ENCODE measurements at places on chromosomes 11 and 22.
A peak's percentile ranks its signal among the peaks of the same experiment; 100 is the strongest.

GRCh38 chr11:122779047-122779629, 59.2 kb upstream of the CRTAM start:
- DNase-seq, result no peak

- DNase-seq, result no peak
Observed at GRCh38 chr11:47288066-47288465, 18.1 kb downstream of the MADD start.

GRCh38 chr22:38453996-38454352, 1.0 kb downstream of the KCNJ4 start:
- DNase-seq, result no peak

GRCh38 chr22:24830205-24830979, 24.4 kb downstream of the SGSM1 start:
- DNase-seq, result no peak

GRCh38 chr11:65468874-65469333, 29.9 kb upstream of the MALAT1 start:
- no peak for DNase-seq

DNA sequence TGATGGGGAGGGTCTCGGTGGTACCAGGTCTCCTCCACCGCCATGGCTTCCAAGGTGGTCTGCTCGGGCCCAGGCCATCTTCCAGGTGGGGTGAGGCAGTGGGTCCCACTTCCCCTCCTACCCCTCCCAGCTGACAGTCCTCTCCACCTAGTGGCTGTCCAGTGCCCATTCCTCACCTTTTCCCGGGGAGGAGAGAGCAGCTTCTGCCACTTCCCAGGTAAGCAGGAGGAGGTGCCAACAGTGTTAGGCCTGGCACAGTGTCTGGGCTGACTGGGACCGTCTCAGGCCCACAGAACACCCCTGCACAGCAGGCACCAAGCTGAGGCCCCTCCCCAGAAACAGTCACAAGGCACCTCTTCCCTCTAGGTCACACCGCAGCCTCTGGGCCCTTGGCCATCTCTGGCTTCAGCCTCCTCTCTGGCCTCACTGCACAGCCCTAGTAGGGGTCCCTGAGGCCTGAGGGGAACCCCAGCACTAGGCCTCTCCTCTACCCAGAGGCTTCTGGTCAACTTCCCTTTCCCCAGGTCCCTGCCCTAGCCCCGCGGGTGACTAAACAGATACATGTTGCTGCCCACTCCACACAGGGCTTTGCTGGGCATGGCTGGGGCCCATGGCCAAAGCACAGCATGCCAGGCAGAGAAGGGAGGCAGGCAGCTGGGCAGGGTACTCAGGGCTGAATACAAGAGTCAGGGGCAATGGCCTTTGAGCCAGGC, 2.3 kb upstream of the ANKRD13D start:
- no peak for DNase-seq

- DNase-seq, result no peak
Observed at GRCh38 chr11:10592331-10592730, 23.9 kb upstream of the LYVE1 start.

GRCh38 chr11:94946812-94947211, 26.5 kb downstream of the CWC15 start:
- no peak for DNase-seq

- DNase-seq, result no peak
Observed at GRCh38 chr11:64089915-64090805, 54.4 kb downstream of the FLRT1 start.

- DNase-seq, result no peak
Observed at GRCh38 chr11:83970061-83970671, 684.0 kb upstream of the CCDC90B start.

DNA sequence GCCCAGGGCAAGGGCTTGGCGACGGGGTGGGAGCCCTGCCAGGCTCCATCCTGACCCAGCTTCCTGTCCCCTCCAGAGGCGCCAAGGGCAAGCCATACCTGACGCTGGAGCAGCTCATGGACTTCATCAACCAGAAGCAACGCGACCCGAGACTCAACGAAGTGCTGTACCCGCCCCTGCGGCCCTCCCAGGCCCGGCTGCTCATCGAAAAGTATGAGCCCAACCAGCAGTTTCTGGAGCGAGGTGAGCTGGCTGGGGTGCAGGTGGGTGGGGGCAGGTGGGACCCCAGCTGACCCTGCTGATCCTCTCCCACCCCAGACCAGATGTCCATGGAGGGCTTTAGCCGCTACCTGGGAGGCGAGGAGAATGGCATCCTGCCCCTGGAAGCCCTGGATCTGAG, 5.0 kb downstream of the PLCB3 start:
- DNase-seq, result no peak

GRCh38 chr22:39917776-39918495, 17.1 kb downstream of the GRAP2 start:
- no peak for DNase-seq

DNA sequence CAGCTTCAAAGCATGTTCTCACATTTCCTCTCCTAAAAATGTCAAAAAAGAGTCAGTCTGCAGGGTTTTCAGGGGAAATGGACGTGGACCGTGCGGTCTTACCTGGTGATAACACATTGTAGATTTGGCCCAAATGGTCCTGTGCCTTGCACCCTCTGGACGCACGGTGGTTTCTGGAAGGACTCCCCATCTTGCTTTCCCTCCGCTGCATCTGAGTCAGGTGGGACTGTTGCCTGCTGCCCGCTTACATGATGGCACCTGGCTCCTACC, 1290.1 kb downstream of the TBC1D22A start:
- DNase-seq, result no peak

GRCh38 chr22:18048441-18048898, 24.1 kb upstream of the MICAL3 start:
- DNase-seq, result no peak

DNA sequence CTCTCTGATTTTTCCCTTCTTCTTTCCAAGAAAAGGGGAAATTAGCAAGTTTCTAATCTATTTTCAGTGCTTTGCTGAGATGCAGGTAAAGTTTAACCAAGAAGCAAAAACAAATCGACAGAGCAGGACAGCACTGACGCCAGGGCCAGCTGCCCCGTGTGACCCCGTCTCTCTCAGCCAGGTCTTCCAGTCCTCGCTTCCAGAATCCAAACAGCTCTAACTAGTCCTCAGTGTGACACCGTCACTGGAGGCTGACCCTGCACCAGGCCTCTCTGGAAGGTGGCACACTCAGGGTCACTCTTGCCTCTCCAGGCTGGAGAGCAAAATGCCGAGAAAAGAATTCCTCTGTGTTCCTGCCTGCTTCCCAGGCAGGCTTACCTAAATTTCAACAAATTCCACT, 44.8 kb downstream of the SHANK2 start:
- DNase-seq, result no peak

GRCh38 chr11:99268886-99269285, 248.1 kb downstream of the CNTN5 start:
- DNase-seq, result no peak

- no peak for DNase-seq
Observed at GRCh38 chr11:133942577-133942976, 14.2 kb downstream of the IGSF9B start.

DNA sequence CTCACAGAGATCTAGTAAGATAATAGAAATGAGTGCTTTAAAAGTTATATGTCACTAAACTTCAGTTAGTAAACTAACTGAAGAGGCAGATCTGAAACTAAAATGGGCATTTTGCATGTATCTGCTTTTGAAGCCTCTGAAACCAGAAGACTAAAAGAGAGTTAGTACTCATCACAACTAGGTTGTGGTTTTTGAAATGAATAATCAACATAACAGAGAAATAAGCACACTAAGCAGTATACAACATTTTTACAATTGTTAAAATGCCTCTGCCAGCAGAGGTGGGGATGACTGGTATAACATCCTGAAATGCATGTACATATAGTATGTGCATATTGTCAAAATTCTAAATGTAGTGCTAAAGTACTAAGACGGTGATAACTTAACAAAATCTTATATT, 564.5 kb downstream of the DLG2 start:
- DNase-seq, result no peak

DNA sequence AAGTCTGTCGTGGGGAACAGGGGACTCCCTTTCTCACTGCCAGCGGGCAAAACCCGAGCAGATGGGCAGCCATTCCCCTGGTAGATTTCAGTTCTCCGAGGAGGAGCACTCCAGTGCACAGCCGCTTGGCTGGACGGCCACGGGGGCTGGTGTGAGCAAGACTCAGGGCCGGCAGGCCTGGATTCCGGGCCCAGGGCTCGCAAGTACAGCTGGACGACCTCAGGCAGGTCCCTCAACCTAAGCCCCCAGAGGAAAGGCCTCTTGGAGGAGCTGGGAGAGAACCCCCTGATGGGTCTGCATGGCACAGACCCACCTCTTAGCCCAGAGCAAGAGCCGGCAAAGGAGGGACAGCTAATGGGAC, 31.3 kb upstream of the TCF20 start:
- no peak for DNase-seq

GRCh38 chr11:109512680-109513079, 90.7 kb downstream of the C11orf87 start:
- no peak for DNase-seq

- no peak for DNase-seq
Observed at GRCh38 chr22:27750584-27751265, 50.8 kb downstream of the MN1 start.

DNA sequence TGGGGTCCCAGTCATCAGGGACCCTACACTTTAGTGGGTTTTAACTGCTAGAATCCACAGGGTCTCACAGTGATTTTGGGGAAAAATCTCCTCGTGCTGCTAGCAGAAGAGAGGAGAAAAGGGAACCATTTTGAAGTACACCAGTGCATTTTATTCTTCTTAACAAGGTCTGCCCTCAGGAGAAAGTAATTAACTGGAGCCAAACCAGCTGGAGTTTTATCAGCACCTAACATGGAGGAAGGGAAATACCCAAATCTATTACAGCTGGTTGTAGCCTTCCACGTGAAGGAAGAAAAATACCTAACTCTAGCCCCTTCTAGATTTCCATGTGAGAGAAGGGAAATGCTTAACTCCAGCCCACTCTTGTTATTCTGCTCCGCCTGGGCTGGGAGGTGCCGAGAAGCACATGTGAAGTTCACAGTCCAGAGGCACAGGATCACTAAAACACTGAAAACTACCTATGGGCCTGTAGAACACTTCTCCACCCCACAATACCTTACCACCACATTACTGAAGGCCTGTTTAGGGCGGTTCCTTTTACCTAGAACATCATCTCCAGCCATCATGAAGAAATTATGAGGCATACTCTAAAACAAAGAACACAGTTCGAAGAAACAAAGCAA, 31.3 kb upstream of the TEAD1 start:
- DNase-seq, result no peak

DNA sequence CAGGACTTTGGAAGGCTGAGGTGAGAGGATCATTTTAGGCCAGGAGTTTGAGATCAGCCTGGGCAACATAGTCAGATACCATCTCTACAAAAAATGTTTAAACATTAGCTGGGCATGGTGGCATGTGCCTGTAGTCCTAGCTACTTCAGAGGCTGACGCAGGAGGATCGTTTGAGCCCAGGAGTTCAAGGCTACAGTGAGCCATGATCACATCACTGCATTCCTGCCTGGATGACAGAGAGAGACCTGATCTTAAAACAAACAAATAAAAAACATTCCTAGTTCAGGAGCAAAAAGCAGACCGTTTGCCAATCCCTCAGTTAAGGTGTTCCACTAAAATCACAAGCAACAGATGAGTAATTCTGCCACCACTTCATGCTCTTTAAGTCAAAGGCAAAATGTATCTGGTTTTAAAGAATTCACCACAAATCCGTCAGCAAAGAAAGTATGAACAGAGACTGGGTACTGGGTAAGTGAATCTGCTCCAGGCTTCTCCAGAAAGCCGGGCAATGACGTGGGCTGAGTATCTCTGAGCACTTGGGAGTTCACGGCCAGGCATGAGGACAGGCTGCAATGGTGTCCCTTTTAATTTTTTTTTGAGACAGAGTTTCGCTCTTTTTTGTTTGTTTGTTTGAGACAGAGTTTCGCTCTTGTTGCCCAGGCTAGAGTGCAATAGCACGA, 19.5 kb downstream of the CLTCL1 start:
- DNase-seq, result no peak

GRCh38 chr11:62612366-62613290, at the start of the genes EML3 and ROM1:
EML3 (minus strand) TSS chr11:62612775; CDS start chr11:62612457, 318 bp downstream.
ROM1 (plus strand) TSS chr11:62613257; CDS start chr11:62613282, 25 bp downstream.
- peak; percentile 82 for DNase-seq

DNA sequence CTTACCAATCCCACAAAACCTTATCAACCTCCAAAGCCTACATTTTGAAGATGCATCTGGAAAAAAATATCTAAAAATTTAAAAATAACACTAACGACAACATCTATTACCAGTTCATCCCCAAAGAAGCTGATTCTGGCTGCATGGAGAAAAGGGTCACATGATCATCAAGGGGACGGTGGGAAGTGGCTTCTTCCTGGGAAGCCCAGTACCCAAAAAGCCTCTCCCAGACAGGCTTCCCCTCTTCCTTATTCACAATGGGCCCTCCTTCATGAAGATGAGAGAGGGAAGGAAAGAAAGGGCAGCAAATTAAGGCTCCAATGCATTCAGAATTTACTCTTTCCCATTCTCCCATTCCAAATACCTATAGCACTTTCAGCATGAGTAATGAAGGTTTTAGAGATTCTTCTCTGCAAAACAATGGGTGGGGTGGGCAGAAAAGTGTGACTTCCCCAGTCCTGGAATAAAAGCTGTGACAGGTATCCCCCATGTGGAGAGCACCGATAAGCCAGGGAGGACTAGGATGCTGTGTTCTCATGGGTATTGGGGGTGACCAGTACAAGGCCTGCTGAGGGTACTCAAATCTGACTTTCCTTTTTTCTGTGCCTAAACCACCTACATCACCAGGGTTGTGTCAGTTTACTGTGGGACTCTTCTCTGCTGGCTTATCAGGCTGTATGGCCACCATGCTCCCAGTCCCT, 88.2 kb downstream of the SIK3 start:
- no peak for DNase-seq

GRCh38 chr11:76701294-76702040, 30.9 kb upstream of the LRRC32 start:
- DNase-seq, result no peak

DNA sequence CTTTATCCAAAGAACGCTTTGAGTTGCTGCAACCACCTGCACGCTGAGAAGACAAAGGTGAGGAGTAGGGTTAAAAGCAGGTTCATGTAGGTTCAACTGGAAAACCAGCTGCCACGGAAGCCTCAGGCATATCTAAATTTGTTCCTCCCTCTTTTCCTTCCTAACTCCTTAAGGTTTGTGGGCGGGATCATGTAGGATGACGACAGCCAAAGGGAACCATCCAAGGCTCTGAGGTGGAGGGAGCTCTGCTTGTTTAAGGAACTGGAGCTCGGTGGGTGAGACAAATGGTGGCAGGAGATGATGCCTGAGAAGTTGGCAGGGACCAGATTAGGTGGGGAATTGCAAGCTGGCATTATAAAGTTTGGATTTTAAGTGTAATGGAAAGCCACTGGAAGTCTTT, 60.3 kb downstream of the SPON1 start:
- no peak for DNase-seq

GRCh38 chr11:83933008-83933407, 646.8 kb upstream of the CCDC90B start:
- DNase-seq, result no peak

GRCh38 chr22:23376256-23376655, 195.9 kb downstream of the BCR start:
- no peak for DNase-seq

- DNase-seq, result no peak
Observed at GRCh38 chr11:34656062-34656720, 35.3 kb downstream of the EHF start.

GRCh38 chr22:45504373-45505341, 2.0 kb downstream of the FBLN1 start:
- DNase-seq, result no peak

GRCh38 chr22:24244144-24244787, 616 bp downstream of the GGT5 start:
- no peak for DNase-seq
